Epithelial cell of proximal tubule (primary cell): ENCODE measurements at places on chromosomes 2 and 18.

DNA sequence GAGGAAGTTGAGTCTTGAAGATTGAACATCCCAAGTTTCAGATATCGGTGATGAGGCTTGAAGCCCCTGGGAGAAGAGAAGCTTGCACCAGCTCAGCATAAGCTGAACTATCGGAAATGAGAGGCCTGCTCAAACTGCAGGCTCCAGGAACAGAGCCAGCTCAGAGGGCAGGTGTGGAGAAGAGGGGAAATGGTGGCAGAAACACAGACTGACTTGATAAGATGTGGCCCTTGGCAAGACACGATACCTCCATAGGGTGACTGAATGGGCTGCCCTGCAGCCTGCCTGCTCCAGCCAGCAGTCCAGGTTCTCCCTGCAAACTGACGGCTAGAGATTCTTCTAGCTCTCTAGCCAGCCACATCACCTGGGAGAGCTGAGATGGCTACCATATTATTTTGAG is 86.6 kb downstream of the MYT1L start:
- no peak for DNase-seq

DNA sequence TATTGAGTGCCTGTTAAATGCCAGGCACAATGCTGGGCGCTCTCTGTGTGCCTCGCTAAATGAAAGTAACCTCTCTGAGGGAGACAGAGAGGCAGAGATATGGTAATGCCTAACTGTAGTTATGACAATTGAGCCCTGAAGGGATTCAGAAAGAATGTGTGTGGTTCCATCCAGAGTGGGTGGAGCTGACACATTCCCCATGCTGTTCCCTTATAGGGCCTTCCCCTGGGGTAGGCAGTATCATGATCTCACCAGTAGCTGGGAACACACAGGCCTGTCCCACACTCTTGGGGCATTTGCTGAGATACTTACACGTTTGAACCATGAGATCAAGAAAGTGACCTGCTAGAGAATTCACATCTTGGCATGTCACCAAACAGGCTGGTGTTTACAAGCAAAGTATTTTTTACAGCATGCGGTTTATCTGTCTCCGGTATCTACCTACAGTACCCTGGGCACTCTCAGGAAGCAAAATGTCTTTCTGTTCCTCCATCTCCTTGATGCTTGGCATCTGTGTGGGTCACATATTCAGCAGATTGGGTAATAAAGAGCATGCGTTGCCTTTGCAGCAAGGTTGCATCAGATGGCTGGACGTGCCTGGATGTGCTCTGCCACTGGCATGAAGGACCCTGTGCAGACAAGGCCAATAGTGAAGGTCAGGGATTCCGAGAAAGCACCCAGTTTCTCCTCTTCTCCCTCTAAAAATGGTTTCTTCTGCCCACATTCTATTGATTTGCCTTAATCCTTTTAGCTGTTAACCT is 9.4 kb downstream of the CTIF start:
- DNase-seq, result peak; percentile 63

- DNase-seq, result no peak
These were observed 238.7 kb upstream of the SALL3 start for GRCh38 chr18:78740876-78741275.

GRCh38 chr18:949724-950631 is 45.3 kb downstream of the ADCYAP1 start:
- no peak for DNase-seq

- no peak for DNase-seq
These were observed 8.8 kb upstream of the ZNF516 start for GRCh38 chr18:76503649-76504386.

DNA sequence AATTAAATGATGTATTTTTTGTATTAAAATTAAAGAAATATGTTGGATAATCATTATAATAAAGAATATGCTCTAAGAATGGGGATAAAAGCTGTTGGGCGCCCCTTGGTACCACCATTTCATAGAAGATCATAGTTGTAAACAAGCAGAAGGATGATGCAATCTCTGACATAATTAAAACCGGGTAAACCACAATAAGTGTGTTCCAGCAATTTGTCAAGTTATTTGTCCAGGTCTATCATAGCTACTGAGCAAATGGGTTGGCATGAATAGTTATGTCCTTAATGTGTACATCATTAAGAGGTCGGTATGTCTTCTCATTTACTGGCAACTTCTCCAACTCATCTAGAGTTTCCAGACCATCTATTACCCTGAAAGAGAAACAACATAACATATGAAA is 6.7 kb upstream of the CLK1 start:
- no peak for DNase-seq

DNA sequence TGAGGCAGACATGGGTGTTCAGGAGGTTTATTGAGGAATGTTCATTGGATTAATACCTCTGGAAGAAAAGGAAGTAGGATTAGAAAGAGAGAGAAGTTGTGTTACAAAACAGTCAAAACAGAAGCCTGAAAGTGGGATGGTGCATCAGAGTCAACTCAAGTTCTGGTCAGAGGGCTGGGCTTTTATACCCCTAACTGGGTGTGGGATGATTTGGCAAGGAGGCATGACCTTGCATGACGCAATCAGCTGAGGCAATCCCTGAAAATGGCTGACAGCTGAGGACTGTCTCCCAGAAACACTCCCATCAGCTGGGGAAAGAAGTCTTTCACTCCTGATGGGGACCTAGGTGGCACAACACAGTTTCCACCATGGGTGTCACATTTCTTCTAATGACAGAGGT is 818.2 kb downstream of the SATB2 start:
- no peak for DNase-seq

GRCh38 chr18:5771343-5771742 is 124.0 kb downstream of the TMEM200C start:
- no peak for DNase-seq

DNA sequence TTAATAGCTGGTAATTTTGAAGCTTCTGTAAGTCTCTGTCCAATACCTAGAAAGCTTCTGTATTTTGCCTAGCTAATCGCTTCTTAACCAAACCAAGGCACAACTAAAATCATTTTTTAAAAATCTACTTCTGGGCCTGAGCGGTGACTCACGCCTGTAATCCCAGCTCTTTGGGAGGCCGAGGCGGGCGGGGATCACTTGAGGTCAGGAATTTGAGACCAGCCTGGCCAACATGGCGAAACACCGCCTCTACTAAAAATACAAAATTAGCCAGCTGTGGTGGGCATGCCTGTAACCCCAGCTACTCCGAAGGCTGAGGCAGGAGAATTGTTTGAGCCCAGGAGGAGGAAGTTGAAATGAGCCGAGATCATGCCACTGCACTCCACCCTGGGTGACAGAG is 148.6 kb upstream of the FIGN start:
- DNase-seq, result no peak

DNA sequence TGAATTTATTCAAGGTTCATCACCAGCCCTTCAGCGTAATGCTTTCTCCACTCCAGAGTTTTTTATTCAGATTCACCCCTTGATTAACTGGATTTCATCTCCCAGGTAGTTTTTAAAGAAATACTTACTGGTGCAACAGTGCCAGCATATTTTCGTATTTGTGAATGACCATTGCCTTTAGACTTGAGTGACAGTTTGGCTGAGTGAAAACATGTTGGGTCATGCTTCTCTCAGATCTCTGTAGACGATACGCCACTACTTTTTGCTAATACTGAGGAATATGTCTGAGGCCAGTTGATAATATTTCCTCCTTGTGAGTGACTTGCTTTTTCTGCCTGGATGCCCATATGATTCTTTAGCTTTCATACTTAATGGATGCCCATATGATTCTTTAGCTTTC is 51.5 kb downstream of the CYP26B1 start:
- DNase-seq, result no peak

DNA sequence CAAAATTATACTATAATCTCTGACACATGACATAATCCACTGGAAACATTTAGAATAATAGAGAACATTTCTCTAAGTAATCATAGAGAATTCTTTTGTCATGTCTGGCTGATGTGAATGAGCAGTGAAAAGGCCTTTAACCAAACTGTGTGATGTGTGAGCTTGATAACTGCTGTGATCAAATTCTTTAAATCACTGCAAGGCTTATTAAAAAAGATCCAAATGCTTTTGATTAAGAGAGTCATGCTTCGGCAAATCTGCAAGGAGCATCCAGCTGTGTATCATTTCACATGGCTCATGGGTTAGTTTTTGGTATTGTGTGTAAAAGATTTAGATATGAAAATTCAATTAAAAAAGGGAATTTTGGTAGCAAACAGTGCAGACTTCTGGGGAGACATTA is 58.6 kb upstream of the TFPI start:
- no peak for DNase-seq

GRCh38 chr2:47426786-47427185 is 23.8 kb downstream of the MSH2 start:
- DNase-seq, result no peak

GRCh38 chr2:167140767-167141166 is 252.5 kb downstream of the XIRP2 start:
- DNase-seq, result peak; percentile 99

GRCh38 chr2:129730979-129731378 is 248.5 kb upstream of the RAB6C start:
- no peak for DNase-seq

- DNase-seq, result no peak
These were observed 24.4 kb downstream of the NMS start for GRCh38 chr2:100494712-100495111.

GRCh38 chr2:224831530-224831929 is 115.4 kb upstream of the CCDC195 start:
- no peak for DNase-seq

DNA sequence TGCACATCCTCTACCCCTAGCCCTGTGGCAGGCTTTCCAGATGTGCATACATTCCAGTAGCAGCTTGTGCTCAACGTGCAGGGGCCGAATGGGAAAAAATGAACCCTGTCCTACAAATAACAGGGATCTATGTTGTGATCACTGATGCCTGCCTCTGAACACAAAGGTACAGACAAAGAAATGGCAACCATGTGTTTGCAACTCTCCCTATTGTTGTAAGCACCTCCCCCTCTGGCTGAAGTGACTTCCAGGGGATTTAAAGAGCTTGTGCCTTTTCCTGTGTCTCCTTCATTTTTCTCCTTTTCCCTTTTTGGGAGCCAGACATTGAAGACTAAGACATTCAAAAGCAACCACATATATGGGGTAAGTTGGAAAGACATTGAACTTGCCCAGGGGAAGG is 21.6 kb downstream of the ARHGAP25 start:
- no peak for DNase-seq

- no peak for DNase-seq
These were observed 41.8 kb downstream of the NCK2 start for GRCh38 chr2:105786231-105787230.

GRCh38 chr2:62136956-62137830 is 58.7 kb upstream of the B3GNT2 start:
- no peak for DNase-seq

DNA sequence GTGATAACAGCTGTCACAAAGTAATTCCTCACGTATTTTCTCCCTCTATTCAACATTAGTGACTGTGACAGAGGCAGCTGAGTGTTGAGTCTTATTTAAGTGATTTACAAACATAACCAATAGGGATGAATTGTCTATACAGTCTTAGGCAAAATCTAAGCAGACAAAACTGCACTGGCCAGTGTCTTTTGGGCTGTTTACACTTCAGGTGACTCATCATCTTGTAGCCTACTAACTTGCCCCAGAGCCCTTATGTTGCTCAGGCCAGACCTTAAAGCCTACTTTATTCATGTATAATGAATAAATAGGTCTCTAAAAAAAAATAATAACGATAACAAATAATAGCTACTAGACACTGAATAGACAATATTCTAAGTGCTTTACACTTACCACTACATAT is 17.2 kb downstream of the THOC1 start:
- DNase-seq, result no peak

- no peak for DNase-seq
These were observed 484.8 kb upstream of the NETO1 start for GRCh38 chr18:73352546-73352945.

DNA sequence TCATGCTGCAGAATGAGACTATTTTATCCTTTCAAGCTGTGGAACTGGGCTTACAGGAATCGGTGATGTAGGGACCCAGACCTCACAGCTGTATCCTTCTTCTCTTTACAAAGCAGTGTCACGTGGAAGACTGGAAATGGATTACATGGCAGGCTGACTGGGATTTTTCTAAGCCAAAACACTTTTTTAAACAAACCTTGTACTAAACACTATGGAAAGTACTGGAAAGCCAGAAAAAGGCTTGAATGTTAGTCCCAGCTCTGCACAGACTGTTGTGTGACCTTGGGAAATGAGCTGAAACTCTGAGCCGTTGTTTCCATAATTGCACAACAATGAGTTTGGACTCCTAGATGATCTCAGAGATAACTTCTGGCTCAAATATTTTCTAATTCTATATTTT is 7.6 kb upstream of the ADAM23 start:
- DNase-seq, result no peak

- DNase-seq, result no peak
These were observed 144.8 kb downstream of the ZNF804A start for GRCh38 chr2:184743096-184743495.

GRCh38 chr2:214066862-214067261 is 344.0 kb upstream of the VWC2L start:
- no peak for DNase-seq

DNA sequence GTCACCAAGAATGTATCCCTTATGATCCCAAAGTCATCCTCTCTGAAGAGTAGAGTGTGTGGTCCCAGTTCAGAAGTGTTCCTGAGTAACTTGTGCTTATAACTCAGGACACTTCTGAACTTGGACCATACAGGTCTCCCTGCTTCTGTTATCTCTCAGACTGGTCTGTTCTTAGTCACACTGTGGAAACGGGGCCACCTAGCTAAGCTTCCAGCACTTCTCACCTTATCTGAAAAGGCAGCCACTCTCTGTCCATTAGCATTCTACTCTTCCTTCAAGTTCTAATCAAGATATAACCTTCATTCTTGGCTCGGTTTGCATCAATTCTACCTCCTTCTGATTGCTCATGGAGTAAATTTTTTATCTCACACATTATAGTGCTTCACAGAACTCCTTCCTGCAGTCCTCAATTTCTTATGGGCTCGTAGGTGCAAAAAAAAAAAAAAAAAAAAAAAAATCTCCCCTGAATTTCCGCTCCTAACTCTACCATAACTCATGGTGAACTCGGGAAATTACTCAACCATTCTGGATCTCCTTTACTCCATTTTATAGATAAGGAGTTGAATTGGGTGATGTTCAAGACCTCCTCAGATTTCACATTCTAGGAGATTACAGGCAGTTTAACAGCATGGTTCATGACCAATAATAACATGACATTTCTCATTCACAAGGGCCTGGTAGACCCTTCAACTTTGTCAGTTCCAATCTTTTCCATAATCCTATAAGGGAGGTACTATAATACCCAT is 108.4 kb downstream of the TACR1 start:
- DNase-seq, result no peak
